Common myeloid progenitor, CD34-positive (primary cell): ENCODE measurements at places on chromosomes 16 and 17.

GRCh38 chr16:16021020-16021419 lies 71.6 kb downstream of the ABCC1 start:
- peak; percentile 95 for DNase-seq

DNA sequence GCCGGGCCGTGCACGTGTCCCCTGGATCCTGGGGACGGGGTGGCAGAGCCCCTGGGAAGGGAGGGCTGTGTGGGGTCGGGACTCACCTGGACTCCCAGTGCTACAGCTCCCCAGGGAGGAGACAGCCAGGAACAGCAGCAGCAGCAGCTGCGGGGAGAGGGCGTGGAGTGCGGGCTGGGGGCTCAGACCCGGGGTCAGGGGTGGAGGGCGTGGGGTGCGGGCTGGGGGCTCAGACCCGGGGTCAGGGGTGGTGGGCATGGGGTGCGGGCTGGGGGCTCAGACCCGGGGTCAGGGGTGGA lies 20.7 kb downstream of the TPSD1 start:
- no peak for DNase-seq

DNA sequence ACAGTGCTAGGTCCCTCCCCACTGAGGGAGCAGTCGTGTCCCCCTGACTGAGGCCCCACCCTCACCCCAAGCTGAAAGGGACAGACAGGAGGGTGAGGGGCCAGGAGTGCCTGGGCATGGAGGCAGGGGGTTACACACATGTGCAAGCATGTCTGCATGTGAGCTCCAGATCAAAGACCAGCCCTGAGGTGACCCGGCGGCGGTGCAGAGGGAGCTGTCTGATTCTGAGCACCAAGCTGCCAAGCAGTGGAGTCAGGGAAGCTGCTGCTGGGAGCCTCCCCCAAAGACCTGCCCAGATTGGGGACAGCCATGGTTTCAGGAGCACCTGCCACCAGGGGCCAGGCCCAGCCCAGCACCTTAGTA lies 5.5 kb downstream of the DLX3 start:
- DNase-seq = no peak

DNA sequence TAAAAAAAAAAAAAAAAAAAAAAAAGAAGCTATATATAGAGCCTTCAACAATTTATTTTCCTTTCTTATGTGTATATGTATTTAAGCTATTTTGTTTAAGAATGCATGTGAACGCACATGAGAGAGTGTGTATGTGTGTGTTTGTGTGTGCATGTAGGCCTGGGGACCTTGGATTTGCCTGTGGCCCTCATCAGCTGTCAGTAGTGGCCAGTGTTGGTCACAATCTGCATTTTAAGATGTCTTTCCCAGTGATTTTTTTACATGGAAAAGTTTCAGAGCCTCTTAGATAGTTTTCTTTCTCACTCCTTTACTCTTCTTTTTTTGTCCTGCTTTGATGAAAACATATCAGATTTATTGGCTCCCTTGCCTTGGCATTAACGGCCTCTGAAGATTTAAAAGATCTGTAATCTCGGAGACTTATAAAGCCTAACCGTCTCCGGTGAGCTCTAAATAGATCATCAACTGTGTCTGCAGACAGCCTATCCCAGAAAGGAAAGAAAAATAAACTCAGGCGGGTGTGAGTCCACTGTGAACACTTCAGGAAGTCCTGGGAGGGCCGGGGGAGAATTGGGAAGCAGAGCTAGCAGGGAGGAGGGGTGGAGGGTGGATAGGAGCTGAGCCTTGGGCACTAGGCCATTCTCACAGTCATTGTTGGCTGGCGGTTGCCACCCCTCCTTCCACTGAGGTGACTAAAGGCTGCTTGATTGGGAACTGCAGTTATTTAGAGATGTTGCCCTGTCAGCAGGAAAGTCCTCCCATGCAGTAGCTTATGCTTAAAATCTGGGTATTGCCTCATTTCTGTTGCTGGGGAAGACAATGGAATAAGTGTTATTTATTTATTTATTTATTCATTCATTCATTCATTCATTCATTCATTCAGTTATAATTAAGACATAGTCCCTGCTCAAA lies 86.8 kb downstream of the WWP2 start:
- DNase-seq = no peak

DNA sequence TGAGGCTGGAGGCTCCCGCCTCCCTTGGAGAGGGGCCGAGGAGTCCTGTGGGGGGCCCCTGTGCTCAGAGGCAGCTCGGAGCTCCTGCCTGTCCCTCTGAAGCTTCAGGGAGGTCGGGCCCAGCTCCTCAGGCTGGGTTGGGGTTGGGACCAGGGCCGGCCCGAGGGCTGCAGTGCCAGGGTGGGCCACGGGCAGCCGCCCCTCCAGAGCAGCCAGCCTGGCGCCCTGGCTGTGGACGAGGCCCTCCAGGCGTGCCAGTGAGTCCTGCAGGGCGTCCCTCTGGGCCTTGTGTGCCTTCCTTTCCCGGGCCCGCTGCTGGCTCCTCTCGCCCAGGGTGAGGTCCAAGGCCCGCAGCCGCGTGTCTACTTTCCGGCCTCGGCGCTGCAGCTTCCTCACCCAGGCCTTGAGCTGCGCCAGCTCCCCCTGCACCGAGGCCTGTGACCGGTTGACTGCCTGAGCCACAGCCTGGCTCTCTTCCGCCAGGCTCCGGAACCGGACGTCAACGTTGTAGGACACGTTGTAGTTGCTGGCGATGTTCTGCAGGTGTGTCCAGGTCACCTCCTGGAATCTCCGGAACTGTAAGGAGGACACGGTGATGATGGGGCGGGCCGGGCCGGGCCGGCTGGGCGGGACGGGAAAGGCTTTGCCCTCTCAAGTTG lies 1.2 kb downstream of the PTX4 start:
- no peak for DNase-seq

GRCh38 chr17:32461498-32461852 lies 17.2 kb downstream of the PSMD11 start:
- no peak for DNase-seq

DNA sequence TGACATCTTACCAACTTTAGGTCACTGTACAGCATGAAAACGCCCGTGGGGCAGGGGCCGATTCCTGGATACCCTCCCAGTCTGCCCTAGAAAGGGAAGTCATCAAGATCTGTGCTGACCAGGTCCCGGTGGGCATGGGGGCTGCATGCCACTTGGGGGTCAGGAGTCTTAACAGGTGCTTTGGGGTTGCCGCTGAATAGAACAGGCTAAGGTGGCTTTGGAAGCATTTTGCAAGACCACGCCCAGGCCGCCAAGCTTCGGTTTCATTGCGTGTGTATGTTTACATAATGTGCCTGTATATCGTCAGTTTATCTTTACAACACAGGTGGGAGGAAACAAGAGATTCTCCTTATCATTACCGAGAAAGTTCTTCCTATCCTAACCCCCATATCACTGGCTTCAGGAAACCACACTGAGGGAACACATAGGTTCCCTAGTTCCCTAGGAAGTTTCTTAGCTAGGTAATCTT lies 13.3 kb upstream of the USP36 start:
- no peak for DNase-seq

DNA sequence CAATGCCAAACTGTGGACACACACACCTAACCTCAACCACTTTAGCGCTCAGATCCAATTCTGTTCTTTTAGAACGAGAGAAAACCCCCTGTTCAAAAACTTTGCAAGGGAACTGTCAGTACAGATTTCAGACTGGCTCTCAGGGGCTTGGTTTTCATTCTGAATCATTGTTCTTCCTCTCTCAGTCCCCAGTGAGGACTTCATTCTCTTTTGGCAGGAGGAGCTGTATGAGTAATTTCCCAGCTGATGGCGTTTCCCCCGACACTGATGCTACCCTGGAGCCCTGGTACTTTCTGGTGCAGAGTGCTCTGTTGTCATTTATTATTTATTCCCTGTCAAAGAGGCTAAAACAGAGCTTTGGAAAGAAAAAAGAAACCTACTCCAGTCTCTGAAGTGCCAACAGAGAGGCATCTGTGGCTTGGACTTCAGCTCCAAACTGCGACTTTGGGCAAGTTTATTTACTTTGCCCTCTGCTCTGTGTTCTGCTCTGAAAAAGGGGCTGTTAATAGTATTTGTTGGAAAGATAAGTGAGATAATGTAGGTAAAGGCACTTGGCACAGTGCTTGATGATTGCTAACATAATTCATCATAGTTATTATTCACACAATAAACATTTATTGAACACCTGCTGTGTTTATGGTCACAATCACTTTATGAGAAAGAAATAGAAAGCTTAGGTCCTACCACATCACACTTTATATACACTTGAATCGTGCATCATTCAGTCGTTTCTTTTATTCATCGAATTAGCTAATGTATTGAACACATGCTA lies 28.3 kb downstream of the ETV4 start:
- DNase-seq = no peak

DNA sequence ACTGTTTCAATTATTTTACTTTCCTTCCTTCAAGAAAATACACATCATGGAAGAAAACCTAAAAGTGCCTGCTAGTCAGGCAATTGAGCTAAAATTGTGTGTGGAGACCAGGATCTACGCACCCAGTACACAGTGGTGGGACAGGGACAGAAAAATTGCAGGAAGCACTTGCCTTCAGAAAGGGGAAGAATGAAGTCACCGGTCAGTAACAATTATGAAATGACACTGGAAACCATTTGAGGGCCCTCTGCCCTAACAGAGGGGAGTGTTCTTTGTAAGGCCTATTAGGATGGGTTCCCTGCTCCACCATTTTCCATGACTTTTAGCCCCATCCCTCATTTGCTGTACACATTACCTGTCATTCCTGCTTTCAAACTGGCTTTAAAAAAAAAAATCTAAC lies 4.5 kb upstream of the PHAF1 start:
- DNase-seq = no peak

GRCh38 chr17:82782657-82783207 lies 30.9 kb downstream of the TBCD start:
- no peak for DNase-seq
